ENCODE measurements at places on chromosomes 6 and 20. TPM values are rescaled to one million over a fixed set of nuclear protein-coding genes. Genes with fewer than 3 reads are reported as not detected.

GRCh38 chr6:117908246-117909068 is 1.4 kb downstream of the SLC35F1 start:
- no peak overlapping the region for H3K4me3 ChIP-seq
- no peak overlapping the region for H3K27ac ChIP-seq
- DNase-seq: no peak
- no peaks in the 10 kb centered on the region for H3K36me3 ChIP-seq
- no peaks in the 10 kb centered on the region for H3K4me1 ChIP-seq
- H3K27me3 ChIP-seq: peaks cover 18% of the 10 kb centered on the region

DNA sequence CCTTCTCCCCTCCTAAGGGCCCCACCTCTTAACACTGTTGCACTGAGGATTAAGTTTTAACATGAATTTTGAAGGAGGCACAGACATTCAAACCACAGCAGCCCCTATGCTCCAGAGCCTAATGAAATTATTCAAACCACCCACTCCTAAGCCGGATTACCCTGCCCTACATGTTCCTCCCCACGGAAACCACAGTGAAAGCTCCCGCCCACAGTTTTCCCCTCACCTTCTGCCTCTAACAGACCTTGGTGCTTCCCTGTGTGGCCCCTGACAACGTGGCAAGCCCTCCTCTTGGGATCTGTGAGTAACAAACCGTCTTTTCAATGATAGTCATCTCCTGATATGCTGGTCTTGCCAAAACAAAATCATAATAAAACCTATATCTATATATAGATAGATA is 74.8 kb downstream of the RIN2 start:
- H3K4me3 ChIP-seq: no peak overlapping the region
- DNase-seq: no peak
- H3K4me1 ChIP-seq: peaks cover 17% of the 10 kb centered on the region
- no peaks in the 10 kb centered on the region for H3K27me3 ChIP-seq

- H3K27me3 ChIP-seq: no peaks in the 10 kb centered on the region
- no peak overlapping the region for H3K4me3 ChIP-seq
- H3K4me1 ChIP-seq: no peaks in the 10 kb centered on the region
- no peaks in the 10 kb centered on the region for H3K36me3 ChIP-seq
- no peak overlapping the region for H3K27ac ChIP-seq
- peak; percentile 45 for DNase-seq
These were observed 71.6 kb upstream of the FBXL4 start for GRCh38 chr6:99019381-99019780.

PGC gene
- polyA plus RNA-seq: not detected

GRCh38 chr6:81242624-81243023 is 509.9 kb downstream of the TENT5A start:
- H3K4me1 ChIP-seq: no peaks in the 10 kb centered on the region
- H3K4me3 ChIP-seq: no peak overlapping the region
- H3K36me3 ChIP-seq: no peaks in the 10 kb centered on the region
- no peak for DNase-seq

DNA sequence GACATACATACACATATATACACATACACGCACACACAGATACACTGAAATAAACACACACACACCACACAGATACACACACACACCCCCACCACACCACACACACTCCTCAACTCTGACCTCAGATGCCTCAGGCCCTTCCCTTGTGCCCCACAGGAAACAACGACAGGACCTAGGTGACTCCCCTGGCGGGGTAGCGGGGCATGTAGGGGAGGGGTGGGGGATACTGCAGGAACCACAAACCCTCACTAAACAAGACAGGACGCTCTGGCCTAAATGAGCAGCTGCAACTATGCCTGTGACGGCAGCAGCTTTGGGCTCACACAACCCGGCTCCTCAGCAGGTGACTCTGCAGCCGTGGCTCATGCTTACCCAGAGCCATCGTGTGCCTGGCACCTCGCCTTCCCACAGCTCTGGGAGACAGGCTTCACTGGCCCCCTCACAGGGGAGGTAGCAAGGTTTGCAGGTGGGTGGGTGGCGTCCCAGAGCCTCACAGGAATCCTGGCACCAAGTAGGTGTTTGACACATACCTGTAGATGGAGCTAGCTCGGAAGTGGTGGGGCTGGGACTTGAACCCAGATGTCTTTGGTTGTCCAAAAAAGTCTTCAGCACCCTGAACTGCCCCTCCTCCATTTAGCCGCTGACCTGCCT is 100.8 kb downstream of the GRM4 start:
- DNase-seq: no peak
- peaks cover 27% of the 10 kb centered on the region for H3K27me3 ChIP-seq
- no peak overlapping the region for H3K4me3 ChIP-seq
- H3K36me3 ChIP-seq: no peaks in the 10 kb centered on the region
- no peak overlapping the region for H3K27ac ChIP-seq
- no peaks in the 10 kb centered on the region for H3K4me1 ChIP-seq

DNA sequence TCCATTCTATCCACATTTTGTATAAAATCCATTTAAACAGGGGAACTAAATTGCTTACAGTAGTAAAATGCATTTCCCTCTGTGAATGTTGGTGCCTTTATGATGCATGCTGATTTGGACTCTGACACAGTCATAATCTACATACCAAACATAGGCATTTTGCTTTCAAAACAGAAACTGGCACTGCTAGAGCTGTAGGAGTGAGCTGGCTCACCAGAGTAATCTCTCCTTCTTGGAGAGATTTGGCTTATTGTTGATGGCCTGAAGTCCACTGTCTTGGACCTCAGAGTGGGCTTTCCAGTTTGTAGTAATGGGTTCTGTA is 363.2 kb upstream of the FLRT3 start:
- H3K4me3 ChIP-seq: no peak overlapping the region
- H3K27me3 ChIP-seq: no peaks in the 10 kb centered on the region
- H3K4me1 ChIP-seq: no peaks in the 10 kb centered on the region
- DNase-seq: no peak

GRCh38 chr20:16316513-16316912 is 256.7 kb downstream of the KIF16B start:
- H3K4me1 ChIP-seq: no peaks in the 10 kb centered on the region
- H3K4me3 ChIP-seq: no peak overlapping the region
- no peaks in the 10 kb centered on the region for H3K27me3 ChIP-seq
- DNase-seq: no peak

DNA sequence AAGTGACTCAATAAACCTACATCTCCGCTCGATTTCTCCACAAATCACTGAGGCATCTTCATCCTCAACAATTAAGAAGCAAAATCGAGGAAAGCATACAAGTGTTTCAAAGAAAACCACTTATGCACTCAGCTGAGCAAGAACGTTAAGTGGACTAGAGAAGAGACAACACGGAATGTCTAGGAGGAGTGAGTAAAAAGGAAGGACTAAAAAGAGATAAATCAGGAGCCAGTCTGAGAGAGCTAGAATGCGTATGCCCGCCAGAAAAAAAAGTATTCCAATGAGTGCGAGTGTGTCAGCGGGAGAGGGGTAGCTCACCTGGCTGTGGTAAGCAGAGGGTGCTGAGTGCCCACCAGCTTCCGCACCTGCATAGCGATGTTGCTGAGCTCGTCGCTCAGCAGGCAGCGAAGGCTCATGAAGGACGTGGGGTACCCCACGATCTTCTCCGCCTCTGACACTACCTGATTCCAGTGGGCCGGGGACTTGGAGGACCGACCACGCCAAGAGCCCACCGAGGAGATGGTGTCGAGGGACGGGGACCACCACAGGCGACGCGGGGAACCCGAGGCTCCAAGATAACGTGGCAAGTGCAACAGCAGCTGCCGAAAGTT is 587 bp downstream of the PDSS2 start:
- H3K36me3 ChIP-seq: no peaks in the 10 kb centered on the region
- H3K4me3 ChIP-seq: peak overlapping the region; percentile 85
- DNase-seq: peak; percentile 22

DNA sequence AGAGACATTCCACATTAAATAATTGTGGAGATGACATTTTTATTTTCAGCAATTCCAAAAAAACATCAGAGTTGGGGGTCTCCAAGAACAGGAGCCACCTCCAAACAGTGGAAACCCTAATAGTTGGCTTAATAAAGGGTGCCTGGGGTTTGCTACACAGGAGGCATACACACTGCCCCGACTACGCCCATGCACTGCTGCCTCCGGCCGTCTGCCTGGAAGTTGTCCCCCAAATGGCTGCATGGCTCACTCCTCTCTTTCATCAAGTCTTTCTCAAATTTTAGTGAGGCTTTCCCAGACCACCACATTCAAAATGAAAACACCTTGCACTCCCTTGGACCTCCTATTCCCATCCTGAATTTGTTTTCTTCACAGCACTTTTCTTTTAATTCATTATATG is 58.8 kb downstream of the ZMYND8 start:
- H3K4me1 ChIP-seq: no peaks in the 10 kb centered on the region
- H3K4me3 ChIP-seq: no peak overlapping the region
- peaks cover 44% of the 10 kb centered on the region for H3K36me3 ChIP-seq

- H3K4me1 ChIP-seq: peaks cover 2% of the 10 kb centered on the region
- H3K36me3 ChIP-seq: no peaks in the 10 kb centered on the region
- H3K4me3 ChIP-seq: peak overlapping the region; percentile 87
- DNase-seq: peak; percentile 77
- peak overlapping the region; percentile 96 for H3K27ac ChIP-seq
These were observed 5.8 kb upstream of the USP45 start for GRCh38 chr6:99520855-99521632.

- no peaks in the 10 kb centered on the region for H3K4me1 ChIP-seq
- no peak overlapping the region for H3K27ac ChIP-seq
- DNase-seq: no peak
- H3K27me3 ChIP-seq: no peaks in the 10 kb centered on the region
- no peak overlapping the region for H3K4me3 ChIP-seq
These were observed 545.6 kb downstream of the C6orf118 start for GRCh38 chr6:164763788-164764187.

Measured in IMR-90 (cell line).